Activated CD4-positive, alpha-beta T cell treated with anti-CD3 and anti-CD28 coated beads for 36 hours (primary cell): ENCODE measurements at places on chromosomes 1 and 21. TPM values are rescaled to one million over a fixed set of nuclear protein-coding genes. Genes with fewer than 3 reads are reported as not detected.

The DNAI4 gene
- 0.87 TPM for total RNA-seq

The ELF3 gene
- total RNA-seq, result 0.49 TPM

The MAP10 gene
- 1.5 TPM for total RNA-seq

The CGN gene
- total RNA-seq, result 0.67 TPM

The GJA9 gene
- not detected for total RNA-seq

The S100A11 gene
- 361 TPM for total RNA-seq

The LAD1 gene
- total RNA-seq, result not detected

The CDK18 gene
- total RNA-seq, result 4.9 TPM

The RHEX gene
- total RNA-seq, result not detected

The NPHS2 gene
- not detected for total RNA-seq

The RNF187 gene
- total RNA-seq, result 155 TPM

The ZSWIM5 gene
- 0.63 TPM for total RNA-seq

The LGALS8 gene
- 155 TPM for total RNA-seq

The LRRC71 gene
- not detected for total RNA-seq

The CRYZ gene
- 26.7 TPM for total RNA-seq

The MARK1 gene
- total RNA-seq, result not detected

The HDGF gene
- total RNA-seq, result 312 TPM

The RGS7 gene
- total RNA-seq, result not detected

The CEP350 gene
- 38.2 TPM for total RNA-seq

The BRDT gene
- not detected for total RNA-seq

The LIN28A gene
- total RNA-seq, result not detected

The TMPRSS15 gene
- total RNA-seq, result not detected

The VWA5B1 gene
- not detected for total RNA-seq

The GNAT2 gene
- 0.64 TPM for total RNA-seq

The LRRN2 gene
- not detected for total RNA-seq

The CFAP107 gene
- not detected for total RNA-seq

The KAZN gene
- 0.90 TPM for total RNA-seq

The LRIG2 gene
- total RNA-seq, result 7.1 TPM

The NTMT2 gene
- total RNA-seq, result not detected

The MATN1 gene
- total RNA-seq, result 0.43 TPM

The PTPRF gene
- total RNA-seq, result 6.8 TPM
